ENCODE measurements at places on chromosomes 2 and 18.

DNA sequence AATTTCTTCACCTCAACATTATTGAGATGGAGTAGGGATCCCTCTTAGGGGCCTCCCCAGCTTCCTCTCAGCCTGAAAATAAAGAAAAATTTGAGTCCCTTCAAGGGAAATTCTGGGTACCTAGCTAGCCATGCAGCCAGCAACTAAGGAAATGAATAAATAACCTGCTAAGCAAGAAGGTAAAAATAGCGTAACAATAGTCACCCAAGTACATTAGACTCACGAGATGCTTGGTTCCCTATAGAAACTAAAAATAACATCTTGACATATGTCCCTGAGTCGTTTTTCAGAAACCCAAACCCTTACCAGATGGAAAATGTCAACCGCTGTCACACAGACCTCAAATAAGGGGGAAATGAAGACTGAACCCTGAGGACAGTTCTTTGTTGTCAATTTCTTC, 51.9 kb downstream of the CACNB4 start:
- no peak for DNase-seq

GRCh38 chr2:58834404-58834803, 593.3 kb upstream of the FANCL start:
- DNase-seq, result no peak

- DNase-seq, result no peak
Measured at GRCh38 chr2:218002143-218002844, 501 bp downstream of the TNS1 start.

DNA sequence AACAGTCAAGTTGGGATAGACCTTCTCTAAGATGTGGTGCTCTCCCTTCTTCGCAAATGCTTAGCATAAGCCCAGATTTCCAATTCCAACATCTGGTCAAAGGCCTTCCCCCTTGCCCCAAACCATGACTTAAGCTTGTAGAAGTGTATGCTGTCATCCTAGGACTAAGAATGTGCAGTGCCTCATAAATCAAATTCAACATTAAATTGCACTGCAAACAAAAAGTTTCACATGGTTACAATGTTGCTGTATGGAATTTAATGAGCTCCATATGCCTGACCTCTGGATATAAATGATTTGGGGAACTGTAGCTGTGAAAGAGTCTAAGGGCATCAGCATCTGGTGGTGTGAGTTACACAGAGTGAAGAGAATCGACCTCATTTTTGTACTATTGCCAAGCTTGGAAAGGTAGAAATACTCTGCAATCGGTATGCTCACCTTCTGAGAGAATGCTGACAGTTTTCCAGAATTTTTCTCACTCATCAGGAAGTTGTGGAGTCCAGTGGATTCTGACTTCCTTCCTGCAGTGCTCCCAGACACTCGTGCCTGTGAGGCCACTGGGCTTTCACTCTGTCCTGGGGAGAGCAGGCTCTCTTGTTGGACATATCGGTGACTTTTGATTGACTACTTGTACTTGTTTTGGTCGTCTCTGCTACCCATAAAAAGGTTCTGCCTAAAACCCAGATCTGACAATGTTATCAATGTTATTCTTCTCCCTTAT, 40.6 kb downstream of the FASTKD2 start:
- DNase-seq, result no peak

DNA sequence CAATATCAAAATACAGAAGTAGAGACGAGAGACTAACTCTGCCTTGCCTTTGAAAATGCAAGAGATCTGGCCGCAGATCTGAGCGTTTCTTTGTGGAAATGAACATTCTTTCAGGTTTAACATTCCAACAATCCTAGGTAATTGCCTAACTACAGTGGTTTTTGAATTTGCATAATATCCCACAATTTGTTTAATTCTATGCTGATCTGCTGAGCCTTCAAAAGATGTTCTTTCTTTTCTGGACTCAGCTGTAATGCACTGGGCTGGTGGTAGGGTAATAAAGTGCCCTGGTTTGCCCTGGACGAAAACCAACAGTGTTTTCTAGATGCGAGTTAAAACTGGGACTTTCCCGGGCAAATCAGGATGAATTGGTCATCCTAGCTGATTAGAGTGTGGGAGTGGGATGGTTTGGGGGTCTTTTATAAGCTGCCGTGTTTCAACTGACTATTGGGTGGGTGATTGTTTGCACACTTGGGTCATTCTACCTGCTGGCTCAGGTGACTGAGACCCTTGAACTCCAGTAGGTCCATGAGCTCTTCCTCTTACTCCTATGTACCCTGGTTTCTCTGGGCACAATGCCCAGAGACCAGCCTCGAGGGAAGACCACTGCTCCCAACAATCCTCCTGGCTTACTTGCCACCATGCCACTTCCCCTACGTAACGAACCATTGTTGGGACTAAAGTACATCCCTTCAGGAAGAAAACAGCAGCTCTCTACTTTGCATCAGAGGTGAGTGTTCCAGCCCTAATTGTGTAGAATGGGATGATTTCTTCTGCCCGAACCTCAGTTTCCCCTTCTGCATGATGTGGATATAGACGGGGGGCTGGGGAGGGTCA, 3.4 kb upstream of the PAX8 start:
- DNase-seq, result no peak

DNA sequence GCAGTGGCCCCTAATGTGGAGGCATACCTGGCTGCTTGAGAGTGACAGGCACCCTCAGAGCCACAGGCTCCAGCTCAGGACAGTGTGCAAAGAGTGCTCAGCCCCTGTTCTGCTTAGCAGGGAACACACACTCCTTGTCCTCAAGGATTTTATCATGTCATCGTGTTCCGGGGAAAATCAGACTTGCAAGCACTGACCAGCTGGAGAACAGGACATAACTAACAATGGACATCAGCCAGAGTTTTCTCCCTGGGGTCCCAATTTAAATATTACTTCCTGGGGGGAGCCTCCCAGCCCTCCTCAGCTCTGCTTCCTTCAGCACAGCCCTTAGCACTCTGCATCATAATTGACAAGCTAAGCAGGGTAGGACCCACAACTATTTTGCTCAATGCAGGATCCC, 175.4 kb upstream of the ACAA2 start:
- DNase-seq, result no peak

- DNase-seq, result no peak
Measured at GRCh38 chr2:53994818-53995808, 24.3 kb upstream of the PSME4 start.

DNA sequence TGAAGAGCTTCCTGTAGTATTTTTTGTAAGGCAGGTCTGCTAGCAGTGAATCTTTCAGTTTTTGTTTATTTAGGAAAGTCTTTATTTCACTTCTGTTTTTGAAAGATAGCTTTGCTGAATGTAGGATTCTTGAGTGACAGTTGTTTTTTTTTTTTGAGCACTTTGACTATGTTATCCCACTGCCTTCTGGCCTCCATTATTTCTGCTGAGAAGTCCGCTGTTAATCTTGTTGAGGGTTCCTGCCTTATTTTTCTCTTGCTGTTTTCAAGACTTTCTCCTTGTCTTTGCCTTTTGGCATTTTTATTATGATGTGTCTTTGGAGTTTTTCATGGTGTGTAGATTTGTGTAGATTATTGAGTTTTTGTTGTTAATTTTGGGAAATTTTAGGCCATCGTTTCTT, 21.9 kb downstream of the RBFA start:
- no peak for DNase-seq

DNA sequence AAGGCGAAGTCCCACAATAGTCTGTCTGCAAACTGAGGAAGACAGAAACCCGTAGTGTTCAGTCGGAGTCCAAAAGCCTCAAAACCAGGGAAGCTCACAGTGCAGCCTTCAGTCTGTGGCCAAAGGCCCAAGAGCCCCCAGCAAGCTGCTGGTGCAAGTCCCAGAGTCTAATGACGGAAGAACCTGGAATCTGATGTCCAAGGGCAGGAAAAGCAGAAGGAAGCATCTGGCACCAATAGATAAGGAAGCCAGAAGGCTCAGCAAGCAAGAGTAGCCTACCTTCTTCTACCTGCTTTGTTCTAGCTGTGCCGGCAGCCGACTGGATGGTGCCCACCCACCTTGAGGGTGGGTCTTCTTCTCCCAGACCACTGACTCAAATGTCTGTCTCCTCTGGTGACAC, 21.8 kb downstream of the CFAP210 start:
- DNase-seq, result no peak

DNA sequence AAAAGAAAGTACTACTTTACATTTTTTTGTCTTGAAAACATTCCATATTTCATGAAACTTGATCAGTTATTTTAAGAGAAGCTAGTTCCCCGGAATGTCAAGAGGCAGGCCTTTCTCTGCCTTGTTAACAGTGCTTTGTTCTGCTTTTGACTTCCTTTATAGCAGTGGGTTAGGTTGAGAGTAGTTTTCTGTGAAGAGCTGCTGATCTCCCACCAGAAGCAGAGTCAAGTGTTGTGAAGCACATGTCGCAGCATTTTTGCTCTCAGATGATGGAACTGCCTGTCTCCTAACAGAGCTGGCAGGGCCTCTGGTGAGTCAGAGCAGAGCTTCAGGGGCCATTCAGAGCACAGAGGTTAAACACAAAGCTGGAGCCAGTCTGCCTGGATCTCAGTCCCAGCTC, 871.8 kb downstream of the SLC4A3 start:
- no peak for DNase-seq

DNA sequence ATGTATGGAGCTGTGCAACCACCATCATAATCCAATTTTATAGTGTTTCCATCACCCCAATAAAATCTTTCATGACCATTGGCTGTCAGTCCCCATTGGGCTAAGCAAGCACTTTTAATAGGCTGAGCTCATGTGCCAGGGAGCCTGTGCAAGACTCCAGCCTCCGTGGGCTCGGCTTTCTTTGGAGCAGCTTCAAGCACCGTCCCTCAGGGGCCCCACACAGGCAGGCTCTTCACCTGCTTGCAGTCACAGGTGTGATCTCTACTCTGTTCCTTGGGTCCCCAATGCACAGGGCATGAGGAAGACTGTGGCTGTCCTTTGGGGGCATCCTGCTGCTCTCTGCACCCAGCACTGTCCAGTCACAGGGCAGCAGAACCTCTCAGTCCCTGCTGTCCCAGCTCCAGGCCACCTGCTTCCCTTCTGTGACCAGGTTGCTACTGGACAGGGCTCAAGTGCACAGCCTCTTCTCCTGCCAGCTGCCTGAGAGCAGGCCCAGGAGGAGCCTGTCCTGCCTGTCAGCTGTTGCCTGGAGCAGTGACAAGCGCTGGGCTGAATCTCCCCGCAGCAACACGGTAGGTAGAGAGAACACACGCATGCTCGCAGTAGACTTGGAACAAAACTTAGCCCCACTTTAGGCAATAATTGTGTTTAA, 40.7 kb upstream of the TMEM131 start:
- DNase-seq, result no peak

DNA sequence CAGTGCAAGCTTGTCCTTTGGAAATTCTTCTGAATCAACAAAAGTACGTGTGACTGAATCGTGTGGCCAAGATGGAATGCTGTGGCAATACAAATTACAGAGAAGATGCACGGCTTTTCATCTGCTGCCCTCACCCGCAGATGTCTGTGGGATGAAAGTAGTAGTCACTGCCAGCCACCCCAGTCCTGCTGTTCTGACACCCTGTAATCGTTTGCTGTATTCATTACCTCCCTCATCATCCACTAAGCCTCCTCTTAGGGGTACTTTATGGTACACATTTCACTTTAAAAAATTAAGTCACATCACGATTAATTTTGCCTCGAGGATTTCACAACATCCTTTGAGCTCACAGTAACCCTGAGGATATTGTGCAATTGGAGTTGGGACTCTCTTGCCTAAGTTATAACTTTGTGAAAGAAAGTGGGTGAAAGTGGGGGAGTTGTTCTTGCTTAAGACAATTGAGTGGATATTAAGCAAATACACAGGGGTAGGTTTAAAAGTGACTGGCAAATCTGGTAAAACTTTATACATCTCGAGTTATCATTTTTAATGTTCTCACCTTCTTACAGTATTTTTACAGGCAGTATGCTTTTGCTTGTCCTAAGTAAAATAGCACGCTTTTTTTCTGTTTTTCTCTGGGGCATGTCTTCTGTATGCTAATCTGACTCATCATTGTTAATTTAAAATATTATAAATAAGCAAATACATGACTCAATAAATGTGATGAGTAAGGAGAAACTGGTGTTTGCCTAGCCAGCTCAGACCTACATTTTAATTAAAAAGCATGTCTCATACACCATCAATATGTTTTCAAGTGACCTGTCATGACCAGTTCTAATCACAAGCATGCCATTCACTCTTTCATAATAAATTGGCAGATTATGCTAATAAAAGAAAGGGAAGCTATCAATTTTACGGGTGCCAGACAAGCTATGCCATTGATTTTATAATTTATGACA, 680.9 kb downstream of the IRS1 start:
- no peak for DNase-seq

- no peak for DNase-seq
Measured at GRCh38 chr2:152864601-152865149, 146.3 kb downstream of the ARL6IP6 start.

DNA sequence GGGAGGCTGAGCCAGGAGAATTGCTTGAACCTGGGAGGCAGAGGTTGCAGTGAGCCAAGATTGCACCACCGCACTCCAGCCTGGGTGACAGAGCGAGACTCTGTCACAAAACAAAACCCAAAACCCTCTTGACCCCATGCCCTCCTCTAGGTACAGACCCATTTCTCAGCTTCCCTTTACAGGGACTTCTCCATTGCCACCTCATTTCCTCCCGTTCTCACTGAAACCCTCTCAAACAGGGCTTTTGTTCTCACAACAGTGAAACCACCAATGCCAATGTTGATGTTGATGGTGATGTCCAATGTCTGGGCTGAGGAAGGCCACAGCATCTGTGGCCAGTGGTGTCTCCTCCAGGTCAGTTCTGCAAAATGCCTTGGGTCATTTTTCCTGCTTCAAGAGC, 69.0 kb upstream of the ZCCHC2 start:
- DNase-seq, result no peak

GRCh38 chr2:181790716-181791649, 100.5 kb upstream of the ITPRID2 start:
- no peak for DNase-seq
